H4 (cell line): ENCODE measurements at places on chromosomes 2 and 18. TPM values are rescaled to one million over a fixed set of nuclear protein-coding genes. Genes with fewer than 3 reads are reported as not detected.

DNA sequence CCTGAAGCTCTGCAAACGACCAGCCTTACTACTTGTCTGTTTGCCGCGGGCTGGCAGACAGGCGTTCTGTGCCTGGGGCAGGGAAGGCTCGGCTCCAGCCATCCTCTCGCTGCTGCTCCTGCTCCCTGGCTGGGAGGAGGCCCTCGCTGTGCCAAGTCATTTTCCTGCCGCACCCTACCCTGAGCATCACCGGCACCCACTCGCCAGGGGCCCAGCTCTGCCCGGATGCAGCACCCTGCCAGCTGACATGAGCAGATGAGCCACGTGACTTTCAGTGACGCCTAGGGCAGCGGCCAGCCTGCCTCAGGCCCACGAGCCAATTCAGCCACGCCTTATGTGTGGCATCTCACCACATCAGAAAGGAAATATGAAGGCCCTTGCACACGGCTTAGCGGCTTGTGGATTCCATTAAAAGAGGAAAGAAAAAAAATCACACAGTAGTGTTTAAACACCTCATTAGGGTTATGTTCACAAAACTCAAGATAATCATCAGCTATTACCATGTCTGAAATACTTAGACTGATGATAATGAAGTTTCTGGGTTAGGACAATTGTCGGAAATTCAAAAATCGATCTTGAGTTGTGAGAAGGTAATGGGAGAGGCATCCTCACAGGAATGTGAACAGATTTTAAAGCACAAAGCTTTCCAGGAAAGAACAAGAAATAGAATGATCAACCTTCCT is 250.5 kb downstream of the TWIST2 start:
- no peak for DNase-seq

- no peak for DNase-seq
These were observed 168.0 kb upstream of the KLF7 start for GRCh38 chr2:207333599-207334300.

- DNase-seq = no peak
These were observed 589 bp upstream of the SGPP2 start for GRCh38 chr2:222423632-222424275.

Gene SPDYA
- not detected in 2 replicates for total RNA-seq

Gene C2orf15
- 0.37 and 3.8 TPM in 2 replicates for total RNA-seq
